ENCODE measurements at places on chromosomes 1 and 21. TPM values are rescaled to one million over a fixed set of nuclear protein-coding genes. Genes with fewer than 3 reads are reported as not detected.
A peak's percentile ranks its signal among the peaks of the same experiment; 100 is the strongest.

DNA sequence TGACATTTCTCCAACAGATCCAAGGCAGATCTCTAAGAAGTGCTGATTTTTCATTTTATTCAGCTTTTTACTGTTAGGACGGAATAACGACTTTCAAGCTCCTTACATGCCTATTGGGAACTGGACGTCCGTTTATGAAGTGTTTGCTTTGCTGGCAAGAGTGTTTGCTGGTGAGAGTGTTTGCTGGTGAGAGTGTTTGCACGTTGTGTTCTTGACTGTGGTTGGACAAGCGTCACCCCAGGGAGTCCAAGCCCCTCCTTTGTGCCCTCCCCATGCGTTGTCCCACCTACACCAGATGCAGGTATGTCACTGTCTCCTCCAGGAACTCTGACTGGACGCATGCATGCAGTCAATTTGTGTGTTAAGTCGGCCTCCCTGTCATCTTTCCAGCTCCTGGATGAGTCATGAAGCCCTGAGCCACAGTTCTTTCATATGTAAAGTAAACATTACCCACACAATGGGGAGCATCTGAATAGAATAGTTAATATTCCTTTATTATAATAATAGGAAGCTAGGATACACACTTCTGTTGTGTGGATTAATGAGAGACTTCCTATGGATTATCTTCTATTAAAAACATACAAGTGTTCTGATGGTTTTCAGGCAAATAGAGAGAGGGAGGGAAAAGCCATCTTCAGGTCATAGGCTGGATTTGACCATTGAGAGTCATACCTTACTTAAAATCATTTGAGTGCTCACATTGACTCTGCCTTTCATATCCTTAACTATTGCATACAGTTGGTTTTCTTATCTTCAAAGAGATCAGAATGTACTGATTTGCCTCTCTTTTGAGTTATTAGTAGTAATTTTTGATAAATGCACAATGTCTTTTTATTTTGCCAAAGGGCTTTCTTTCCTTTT lies 119.2 kb downstream of the GALNT2 start:
- 0 out of 2 replicates have a peak, but pooled peaks cover 6% of the 10 kb centered on the region for H3K36me3 ChIP-seq
- no peaks in the 10 kb centered on the region for H3K4me1 ChIP-seq
- no peak for DNase-seq
- H3K27me3 ChIP-seq, result no peaks in the 10 kb centered on the region
- no peak overlapping the region for H3K27ac ChIP-seq

GRCh38 chr1:159146980-159147379 lies 24.4 kb upstream of the CADM3 start:
- DNase-seq, result no peak
- H3K4me3 ChIP-seq, result no peak overlapping the region
- H3K27me3 ChIP-seq, result peaks cover 2% of the 10 kb centered on the region
- no peak overlapping the region for H3K27ac ChIP-seq
- no peaks in the 10 kb centered on the region for H3K36me3 ChIP-seq
- H3K4me1 ChIP-seq, result no peaks in the 10 kb centered on the region

WNT4 gene
- total RNA-seq, result not detected

GRCh38 chr21:25999921-26000582 lies 170.5 kb downstream of the APP start:
- H3K4me3 ChIP-seq, result no peak overlapping the region
- H3K36me3 ChIP-seq, result peaks cover 3% of the 10 kb centered on the region
- H3K27ac ChIP-seq, result no peak overlapping the region
- H3K4me1 ChIP-seq, result no peaks in the 10 kb centered on the region
- H3K27me3 ChIP-seq, result no peaks in the 10 kb centered on the region

- H3K27me3 ChIP-seq, result peaks cover 43% of the 10 kb centered on the region
- peaks cover 5% of the 10 kb centered on the region for H3K4me1 ChIP-seq
- H3K4me3 ChIP-seq, result peak overlapping the region; percentile 44
Measured at GRCh38 chr1:152111515-152111968, 3.7 kb downstream of the TCHH start.

DNA sequence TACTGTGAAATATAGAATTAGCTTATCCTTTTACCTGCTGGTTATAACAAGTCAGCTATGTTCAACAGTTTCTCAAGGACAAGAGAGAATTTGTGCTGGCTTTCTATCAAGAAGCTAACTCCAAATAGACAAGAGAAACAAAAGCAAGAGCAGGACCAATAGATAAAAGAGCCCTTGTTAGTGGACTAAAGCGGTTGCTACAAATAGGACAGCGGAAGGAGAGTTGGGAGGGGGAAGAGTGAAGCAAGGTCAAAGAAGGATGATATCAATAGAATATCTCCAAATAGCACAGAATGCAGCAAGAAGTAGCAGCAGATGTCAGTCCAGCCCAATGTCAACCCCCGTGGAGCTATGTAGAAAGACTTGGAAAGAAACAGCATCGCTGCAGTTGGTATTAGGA lies 53.0 kb upstream of the AKT3 start:
- H3K36me3 ChIP-seq, result no peaks in the 10 kb centered on the region
- DNase-seq, result no peak
- no peak overlapping the region for H3K27ac ChIP-seq
- H3K27me3 ChIP-seq, result no peaks in the 10 kb centered on the region
- no peak overlapping the region for H3K4me3 ChIP-seq

DNA sequence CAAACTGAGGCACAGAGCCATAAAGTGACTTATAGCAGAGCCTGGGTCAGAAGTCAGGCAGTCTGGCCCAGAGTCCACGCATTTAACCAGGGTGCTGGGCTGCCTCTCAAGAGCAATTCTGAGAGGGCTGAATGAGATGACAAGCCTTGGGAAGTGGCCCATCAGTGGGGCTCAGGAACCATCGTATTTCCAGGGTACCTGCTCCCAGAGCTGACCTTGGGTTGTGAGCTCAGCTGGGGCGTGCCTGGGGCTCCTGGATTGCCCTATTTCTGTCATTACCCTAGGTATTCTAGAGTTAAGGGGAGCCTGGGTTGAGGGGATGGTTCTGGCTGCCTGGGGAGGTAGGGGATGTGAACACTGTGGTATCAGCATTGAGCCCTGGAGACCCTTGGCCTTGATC lies 49.4 kb downstream of the LGR6 start:
- no peaks in the 10 kb centered on the region for H3K36me3 ChIP-seq
- H3K4me3 ChIP-seq, result no peak overlapping the region
- no peak overlapping the region for H3K27ac ChIP-seq
- no peaks in the 10 kb centered on the region for H3K4me1 ChIP-seq
- H3K27me3 ChIP-seq, result no peaks in the 10 kb centered on the region

DNA sequence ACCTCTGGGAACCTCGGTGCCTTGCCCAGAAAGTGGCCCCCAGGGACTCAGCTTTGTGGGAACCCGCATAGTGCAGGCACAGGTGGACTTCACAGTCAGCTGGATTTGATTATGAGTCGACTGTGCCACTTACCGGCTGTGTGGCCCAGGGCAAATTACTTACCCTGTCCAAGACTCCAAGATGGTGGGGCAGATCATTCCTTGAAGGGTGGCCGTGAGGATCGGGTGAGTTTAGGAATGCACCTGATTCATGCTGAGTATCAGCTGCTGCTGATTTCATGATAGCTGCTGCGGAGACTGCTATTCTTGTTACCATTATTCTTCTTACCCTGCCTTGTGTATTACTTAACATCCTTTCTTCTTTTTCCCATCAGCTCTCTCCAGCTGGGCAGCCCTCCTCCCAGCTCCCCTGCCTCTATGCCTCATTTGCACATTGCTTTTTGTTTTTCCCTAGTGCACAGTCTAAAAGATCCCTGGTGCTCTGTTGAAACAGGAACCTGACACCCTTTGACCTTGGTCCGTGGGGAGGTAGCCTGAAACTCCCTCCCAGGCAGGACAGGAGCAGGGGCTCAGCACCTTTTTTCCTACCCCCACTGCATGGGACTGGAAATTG lies 40.5 kb upstream of the FHAD1 start:
- peak; percentile 13 for DNase-seq
- H3K4me3 ChIP-seq, result no peak overlapping the region
- no peaks in the 10 kb centered on the region for H3K4me1 ChIP-seq
- no peaks in the 10 kb centered on the region for H3K36me3 ChIP-seq
- H3K27ac ChIP-seq, result no peak overlapping the region
- H3K27me3 ChIP-seq, result no peaks in the 10 kb centered on the region

SMPDL3B gene
- 1.9 TPM for total RNA-seq

CR1 gene
- 7.8 TPM for total RNA-seq

SNRPE gene
- total RNA-seq, result 287 TPM

Measured in GM12878 (cell line).